Endothelial cell of umbilical vein (primary cell): ENCODE measurements at places on chromosomes 3 and 15. TPM values are rescaled to one million over a fixed set of nuclear protein-coding genes. Genes with fewer than 3 reads are reported as not detected.

GRCh38 chr3:13501521-13501920, 21.4 kb downstream of the HDAC11 start:
- no peaks in the 10 kb centered on the region for H3K27me3 ChIP-seq
- no peaks in the 10 kb centered on the region for H3K36me3 ChIP-seq
- DNase-seq: no peak
- no peak overlapping the region for H3K27ac ChIP-seq
- no peaks in the 10 kb centered on the region for H3K4me1 ChIP-seq

- H3K27me3 ChIP-seq: no peaks in the 10 kb centered on the region
- peak overlapping the region; percentile 75 for H3K27ac ChIP-seq
- H3K4me3 ChIP-seq: no peak overlapping the region
- DNase-seq: peak; percentile 76
Observed at GRCh38 chr3:114223143-114223542, 14.2 kb downstream of the ZNF80 start.

DNA sequence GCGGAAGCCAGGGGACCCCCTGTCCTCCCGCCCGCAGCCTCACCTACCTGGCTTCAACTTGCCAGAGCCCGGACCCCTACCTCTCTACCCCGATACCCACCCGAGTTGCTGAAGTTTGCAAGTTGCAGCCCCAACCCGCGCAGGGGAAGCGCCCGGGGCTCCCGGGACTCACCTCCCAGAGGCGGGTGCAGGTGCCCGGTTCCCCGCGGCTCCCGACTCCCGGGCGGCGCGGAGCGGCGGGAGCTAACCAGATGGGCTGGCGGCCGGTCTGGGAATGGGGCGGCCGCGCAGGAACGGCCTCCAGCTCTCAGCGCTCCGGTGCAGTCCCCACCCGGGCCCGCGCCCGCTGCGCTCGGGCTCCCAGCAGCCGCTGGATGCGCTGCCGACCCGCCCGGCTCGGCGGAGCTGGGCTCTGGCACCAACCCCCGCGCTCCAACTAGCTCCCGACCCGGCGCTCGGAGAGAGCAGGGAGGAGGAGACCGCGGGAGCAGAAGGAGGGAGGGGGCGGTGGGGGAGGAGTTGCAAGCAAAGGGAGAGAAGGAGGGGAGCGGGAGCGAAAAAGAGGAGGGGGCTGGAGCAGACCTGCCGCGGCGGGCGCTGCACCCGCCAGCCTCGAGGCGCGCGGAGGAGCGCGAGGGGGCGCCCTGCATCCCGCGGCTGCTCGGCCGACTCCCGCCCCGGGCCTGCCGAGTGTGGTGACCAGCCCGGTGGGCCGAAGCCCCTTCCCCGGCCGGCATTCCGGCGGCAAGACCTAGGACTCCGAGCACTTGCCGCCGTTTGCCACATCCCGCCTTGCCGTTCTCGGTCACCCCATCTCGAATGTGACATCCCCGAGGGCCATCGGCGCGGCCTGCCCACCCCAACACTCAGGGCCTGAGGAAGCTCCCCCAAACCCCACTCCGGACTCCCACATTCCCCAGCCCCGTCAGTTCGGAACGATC, at the start of gene SEMA5B:
Gene SEMA5B (minus strand): TSS at position 472 of the 941 bp plus-strand sequence. CDS start 66,500 bp downstream, outside the sequence.
- no peak within 1 kb of the TSS for H3K27ac ChIP-seq
- H3K4me1 ChIP-seq: peaks cover 17% of the 10 kb centered on the region
- no peaks in the 10 kb centered on the region for H3K36me3 ChIP-seq
- H3K4me3 ChIP-seq: peak within 1 kb of the TSS; percentile 20

DNA sequence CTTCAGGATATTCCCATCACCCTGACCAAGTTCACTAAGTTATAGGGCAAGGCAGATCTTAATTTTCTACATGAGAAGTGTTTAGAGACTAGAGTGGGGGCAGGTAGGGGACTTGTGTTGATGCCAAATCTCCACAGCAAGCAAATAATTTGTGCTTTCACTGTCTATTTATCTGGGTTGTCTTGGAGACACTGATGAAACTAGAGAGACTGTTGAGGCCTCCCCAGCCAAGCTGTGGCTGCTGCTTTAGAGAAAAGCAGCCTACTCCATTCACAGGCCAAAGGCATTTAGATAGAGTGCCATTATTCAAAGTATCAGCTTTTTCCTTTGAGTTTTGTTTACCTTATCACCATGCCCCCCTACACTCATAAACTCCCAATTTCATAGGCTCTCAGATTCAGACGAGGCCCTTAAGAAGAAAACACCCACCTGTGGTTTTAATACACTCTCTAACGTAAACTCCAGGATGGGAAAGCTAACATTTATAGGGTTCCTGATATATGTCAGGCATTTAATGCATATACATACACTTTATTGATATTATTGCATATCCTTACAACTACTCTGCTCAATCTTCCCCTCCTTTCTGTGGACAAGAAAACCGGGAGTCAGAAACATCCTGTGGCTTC, 130.4 kb upstream of the FOXB1 start:
- H3K4me3 ChIP-seq: no peak overlapping the region
- H3K27ac ChIP-seq: no peak overlapping the region
- H3K27me3 ChIP-seq: no peaks in the 10 kb centered on the region
- no peak for DNase-seq
- H3K4me1 ChIP-seq: no peaks in the 10 kb centered on the region

DNA sequence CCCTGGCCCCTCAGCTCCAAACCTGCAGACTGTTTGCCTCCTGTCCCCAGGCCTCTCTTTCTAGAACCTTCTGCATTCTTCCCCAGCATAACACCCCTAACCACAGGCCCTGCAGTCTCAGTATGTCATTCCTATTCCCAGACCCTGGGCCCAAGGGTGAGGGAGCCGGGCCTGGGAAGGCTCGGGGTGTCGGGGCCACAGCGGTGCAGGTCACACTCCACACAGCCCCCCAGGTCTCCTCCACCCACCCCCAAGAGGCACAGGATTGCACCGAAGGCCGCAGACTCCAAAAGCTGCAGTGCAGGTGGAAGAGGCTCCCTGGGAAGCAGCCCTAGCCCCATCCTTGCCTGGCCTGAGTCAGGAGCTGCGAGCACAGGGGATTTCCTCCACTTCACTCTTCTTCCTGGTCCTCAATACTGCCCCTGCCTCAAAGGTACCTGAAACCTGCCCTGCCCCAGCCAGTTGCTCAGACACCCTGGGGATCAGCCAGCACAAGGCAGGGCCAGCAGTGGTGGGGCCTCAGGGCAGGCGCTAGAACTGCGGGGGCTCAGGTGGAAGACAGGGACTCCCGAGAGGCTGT, 31.1 kb downstream of the TNK2 start:
- no peak for DNase-seq
- no peak overlapping the region for H3K27ac ChIP-seq
- H3K27me3 ChIP-seq: no peaks in the 10 kb centered on the region
- peaks cover 45% of the 10 kb centered on the region for H3K36me3 ChIP-seq

DNA sequence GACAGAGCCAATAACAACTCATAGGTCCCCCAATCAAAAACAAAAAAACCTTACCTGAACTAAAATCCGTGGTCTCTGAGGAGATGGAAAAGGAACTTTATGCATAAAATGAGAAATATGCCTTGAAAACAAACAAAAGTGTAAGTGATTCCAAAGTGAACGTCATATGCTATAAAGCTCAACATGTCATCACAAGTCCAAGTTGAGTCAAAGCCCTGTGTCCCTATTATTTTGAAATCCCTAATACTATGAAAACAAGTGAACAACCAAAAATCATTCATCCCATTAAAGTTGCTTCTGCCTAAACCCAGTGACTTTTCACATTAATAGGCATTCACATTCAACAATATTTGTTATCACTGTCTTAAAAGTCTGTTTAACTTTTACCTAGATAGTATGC, 59.4 kb downstream of the DENND4A start:
- no peak overlapping the region for H3K27ac ChIP-seq
- peaks cover 3% of the 10 kb centered on the region for H3K36me3 ChIP-seq
- no peaks in the 10 kb centered on the region for H3K27me3 ChIP-seq
- H3K4me3 ChIP-seq: no peak overlapping the region
- DNase-seq: no peak

DNA sequence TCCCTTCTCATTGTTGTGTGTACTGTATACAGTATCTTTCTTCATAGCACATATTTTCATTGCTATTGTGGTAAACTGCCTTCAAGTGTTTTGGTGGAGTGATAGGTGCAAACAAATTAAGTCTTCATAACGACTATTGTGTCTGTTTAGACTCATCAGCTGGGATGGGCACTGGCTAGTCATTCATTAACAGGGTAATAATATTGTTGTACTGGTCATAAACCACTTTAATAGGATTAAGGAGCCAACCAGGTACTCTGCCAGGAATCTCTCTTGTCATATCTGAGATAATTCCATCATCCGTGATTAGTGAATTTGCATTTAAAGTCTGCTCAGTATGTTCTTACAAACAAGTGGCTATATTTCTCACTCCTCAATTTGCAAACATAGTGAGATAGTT, 10.2 kb upstream of the TMEM45A start:
- no peaks in the 10 kb centered on the region for H3K4me1 ChIP-seq
- H3K27ac ChIP-seq: no peak overlapping the region
- no peak overlapping the region for H3K4me3 ChIP-seq
- H3K27me3 ChIP-seq: peaks cover 24% of the 10 kb centered on the region
- H3K36me3 ChIP-seq: no peaks in the 10 kb centered on the region

DNA sequence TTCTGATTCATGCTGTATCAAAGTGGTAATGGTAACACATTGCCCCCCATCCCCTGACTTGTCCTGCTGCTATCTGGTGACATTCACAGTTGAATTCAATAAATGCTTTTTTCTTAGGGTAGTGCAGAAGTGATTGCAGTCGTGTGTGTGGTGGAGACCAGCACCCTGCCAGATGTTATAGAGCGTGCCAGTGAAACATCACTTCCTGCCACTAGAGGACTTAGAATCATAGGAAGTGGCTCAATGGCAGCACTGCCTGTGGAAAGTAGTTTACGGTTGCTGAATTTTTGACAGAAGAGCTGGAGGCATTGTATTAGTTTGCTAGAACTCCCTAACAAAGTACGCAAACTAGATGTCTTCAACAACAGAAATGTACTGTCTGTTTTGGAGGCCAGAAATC, 37.4 kb upstream of the P2RY12 start:
- no peak overlapping the region for H3K4me3 ChIP-seq
- H3K4me1 ChIP-seq: no peaks in the 10 kb centered on the region
- no peak overlapping the region for H3K27ac ChIP-seq
- no peak for DNase-seq

The SLC22A13 gene
- 0.44 and 0.53 TPM in 2 replicates for total RNA-seq

The PLA2G4F gene
- total RNA-seq: not detected in 2 replicates

The TGM4 gene
- 0.24 and 0.39 TPM in 2 replicates for total RNA-seq

The ATP13A5 gene
- not detected in 2 replicates for total RNA-seq

The CTXN2 gene
- 0.14 TPM in 1 of 2 replicates, not detected in the other for total RNA-seq
